ENCODE measurements at places on chromosomes 1 and 21.

DNA sequence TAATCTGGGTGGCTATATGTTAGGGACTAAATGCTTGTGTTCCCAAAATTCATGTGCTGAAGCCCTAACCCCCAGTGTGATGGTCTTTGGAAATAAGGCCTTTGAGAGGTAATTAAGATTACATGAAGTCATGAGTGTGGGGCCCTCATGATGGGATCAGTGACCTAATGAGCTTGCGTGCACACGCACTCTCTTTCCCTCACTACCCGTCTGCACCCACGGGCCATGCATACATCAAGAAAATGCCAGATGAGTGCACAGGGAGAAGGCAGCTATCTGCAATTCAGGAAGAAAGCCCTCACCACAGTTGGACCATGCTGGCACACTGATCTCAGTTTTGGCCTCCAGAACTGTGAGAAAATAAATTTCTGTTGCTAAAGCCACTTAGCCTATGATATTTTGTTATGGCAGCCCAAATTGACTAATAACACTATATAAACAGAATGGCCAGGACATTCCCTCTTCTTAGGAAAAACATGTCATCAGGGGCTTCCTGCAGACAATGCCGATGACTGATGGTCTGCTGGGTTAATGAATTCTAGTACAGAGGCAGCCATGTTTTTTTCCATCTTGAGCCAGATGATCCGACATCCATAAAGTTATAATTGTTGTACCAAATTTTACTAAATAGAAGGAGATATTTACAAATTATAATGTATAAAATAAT lies 18.1 kb upstream of the MYOG start:
- DNase-seq, result no peak

GRCh38 chr1:165290148-165290547 lies 66.4 kb downstream of the LMX1A start:
- DNase-seq, result no peak

DNA sequence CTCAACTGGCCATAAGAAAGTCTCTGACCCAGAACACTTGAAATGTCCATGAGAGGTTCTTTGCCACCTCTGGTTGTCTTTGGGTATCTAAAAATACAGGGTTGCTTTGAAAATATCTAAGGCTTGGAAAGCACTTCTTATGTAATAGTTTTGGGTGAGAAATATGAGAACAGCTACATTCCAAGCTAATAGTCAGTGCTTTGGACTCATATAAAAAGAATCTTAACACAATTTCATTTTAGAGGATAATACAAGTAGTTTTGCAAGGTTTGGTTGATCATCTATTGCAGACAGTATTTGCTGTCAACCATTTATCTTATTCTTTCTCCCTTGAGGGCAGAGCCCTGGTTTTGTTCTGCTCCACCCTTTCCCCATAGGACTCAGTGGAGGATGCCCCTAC lies 207.5 kb downstream of the KCNK2 start:
- no peak for DNase-seq

DNA sequence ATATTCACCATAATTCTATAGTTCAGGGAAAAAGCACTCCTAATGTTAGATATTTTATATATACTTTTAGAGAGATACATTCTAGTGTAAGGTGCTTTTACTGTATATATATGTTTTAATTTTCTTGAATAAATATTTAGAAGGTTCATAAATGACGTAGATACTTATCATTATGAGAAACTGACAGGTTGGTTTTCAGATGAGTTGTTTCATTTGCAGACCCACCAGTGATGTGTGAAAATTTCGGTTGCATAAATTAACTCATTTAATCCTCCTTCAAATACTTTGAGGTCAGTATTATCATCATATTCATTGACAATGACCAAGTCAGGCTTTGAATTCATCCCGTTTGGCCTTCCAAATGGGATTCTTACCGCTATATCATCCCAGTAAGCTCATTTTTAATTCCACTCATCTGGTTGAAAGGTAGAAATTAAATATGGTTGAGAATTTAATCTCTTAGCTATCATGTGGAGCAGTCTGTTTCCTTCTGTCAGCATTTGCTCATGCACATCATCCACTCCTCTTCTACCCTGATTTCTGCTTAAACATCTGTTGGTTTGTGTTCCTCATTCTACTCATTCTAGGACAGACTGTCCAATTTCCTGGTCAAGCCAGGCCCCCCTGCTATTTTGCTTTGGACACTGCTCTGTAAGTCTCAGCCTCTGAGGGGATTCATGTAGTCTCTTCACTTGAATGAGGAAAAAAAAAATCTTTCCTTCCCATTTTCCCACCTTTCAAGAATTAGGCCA lies 1156.6 kb downstream of the PLA2G4A start:
- no peak for DNase-seq

DNA sequence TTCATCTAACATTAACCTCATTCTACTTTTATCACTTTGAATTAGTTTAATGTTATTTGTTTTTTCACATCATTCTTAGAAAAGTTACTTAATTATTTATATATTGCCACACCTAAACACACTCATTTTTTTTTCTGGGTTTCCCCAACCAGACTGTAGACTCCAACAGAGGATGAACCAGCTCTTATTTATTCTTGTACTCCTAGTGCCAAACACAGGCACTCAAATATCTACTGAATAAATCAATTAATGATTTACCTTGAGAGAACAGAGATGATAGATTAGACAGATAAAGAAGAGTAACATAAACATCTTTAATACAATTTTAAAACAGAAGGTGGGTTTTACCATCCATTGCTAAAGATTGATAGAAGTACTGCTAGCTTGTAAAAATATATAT lies 35.6 kb downstream of the EGLN1 start:
- DNase-seq, result no peak
